ENCODE measurements at places on chromosomes 16 and 17.
A peak's percentile ranks its signal among the peaks of the same experiment; 100 is the strongest.

DNA sequence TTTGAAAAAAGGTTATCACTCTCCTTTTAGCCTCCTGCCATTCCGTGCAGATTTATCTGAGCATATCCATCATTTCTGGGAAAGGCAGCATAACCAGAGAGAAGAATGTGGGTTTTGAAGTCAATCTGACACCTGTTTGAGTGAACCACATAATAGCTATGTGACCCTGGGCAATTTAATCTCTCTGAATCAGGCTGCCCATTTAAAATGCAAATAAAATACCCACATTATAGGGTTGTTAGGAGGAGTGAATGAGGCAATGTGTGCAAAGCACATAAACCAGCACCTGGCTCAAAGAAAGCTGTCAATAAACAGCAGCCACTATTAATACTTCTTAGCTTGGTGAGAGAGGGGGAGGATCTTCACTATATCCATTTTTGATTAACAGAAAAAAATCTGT, 88.0 kb downstream of the CACNG1 start:
- DNase-seq: no peak

GRCh38 chr17:72351884-72352346, 231.1 kb downstream of the SOX9 start:
- no peak for DNase-seq

- peak; percentile 35 for DNase-seq
Measured at GRCh38 chr16:31333686-31334649, 21.0 kb upstream of the ITGAX start.

GRCh38 chr16:22008215-22009059, 526 bp downstream of the MOSMO start:
- peak; percentile 58 for DNase-seq

- no peak for DNase-seq
Measured at GRCh38 chr17:72021417-72022041, 99.3 kb upstream of the SOX9 start.

- no peak for DNase-seq
Measured at GRCh38 chr16:7703672-7704071, 371.0 kb downstream of the RBFOX1 start.

DNA sequence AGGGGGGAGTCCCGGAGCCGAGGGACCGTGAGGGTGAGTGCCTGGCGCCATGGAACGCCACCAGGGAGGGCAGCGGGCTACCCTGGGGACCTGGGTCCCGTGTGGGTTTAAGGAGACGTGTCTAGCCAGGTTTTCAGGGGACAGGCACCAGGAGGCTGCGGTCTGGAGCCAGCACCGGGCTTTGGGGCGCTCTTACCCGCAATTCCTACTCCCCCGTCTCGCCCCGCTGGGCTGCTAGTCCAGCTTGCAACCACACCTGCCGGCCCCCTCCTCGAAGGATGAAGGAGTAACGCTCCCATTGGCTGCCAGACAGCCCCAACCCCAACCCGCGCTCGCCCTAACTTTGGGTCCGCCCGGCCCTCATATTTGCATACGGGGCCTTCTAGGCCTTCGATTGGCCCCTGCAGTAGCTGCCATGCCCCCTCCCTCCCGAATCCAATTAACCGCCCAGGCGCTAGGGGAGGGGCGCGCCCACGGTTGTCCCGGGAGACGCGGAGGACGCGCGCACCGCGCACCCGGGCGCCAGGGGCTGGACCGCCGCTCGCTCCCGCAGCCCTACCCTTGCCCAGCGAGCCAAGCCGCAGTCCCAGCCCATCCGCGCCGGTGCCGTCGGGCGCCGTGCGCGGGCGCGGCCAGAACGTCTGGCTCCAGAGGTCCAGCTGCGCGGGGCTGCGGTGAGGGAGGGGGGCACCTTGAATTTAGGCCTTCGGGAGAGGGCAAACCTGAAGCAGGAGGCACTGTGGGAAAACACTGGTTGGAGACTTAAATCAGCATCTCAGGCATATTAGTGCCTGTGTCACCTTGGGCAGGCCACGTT, at the start of gene TTLL6:
TTLL6 (minus strand) TSS at position 456 of the 817 bp plus-strand sequence; CDS start at position 299, 157 bp downstream.
- peak; percentile 72 for DNase-seq

DNA sequence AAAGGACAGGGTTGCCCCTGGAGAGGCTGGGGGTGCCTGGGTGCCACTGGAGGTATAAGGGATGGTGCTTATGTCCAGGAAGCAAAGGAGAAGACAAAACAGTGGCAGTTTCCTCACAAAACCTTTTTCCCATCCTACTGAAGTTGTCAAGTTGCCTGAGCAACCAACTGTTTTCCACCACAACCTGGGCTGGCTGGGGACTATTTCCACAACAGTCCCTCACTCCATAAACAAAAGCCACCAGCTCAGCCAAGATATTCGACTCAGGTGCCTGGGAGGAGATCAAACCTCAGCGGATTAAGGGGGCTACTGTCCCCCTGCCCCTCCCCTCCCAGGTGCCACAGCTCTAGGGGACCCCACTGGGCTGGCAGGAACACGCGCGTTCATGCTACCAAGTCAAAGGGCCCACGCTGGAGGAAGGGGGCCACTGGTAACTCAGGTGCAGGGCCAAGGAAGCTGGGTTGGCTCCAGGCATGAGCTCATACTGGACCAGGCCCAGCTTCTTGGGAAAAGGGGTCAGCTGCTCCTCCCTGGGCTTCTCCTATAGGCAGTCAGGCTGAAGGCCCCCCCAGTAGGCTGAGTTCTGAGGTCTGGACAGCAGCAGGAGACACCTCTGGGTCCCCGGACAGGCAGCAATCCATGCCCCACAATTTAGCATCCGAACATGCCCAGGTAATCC, 45.7 kb upstream of the MRPS23 start:
- no peak for DNase-seq

DNA sequence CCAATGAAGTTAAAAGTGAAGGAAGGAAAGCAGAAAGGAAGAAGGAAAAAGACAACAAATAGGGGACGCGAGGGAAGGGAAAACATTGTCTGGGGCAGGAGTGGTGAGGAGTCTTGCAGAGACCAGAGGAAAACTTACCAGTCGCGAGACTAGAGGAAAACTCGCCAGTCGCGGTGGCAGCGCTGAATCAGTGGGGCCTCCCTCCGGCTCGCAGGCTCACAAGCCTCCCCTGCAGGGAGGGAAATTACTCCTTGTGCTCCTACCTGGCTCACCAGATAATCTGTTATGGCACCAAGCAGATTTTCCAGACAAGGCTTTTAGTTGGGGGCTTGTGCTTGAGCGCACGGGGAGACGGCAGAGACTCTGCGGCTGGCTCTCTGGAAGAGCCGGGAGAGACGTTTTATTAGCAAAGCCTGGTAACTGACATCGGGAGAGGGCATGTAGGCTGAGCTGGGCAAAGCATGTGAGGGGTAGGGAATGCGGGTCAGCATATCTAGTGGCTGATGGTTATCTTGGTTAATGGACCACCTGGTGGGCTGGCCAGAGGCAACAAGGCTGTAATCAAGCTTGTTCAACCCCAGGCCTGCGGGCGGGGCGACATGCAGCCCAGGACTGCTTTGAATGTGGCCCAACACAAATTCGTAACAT, 37.1 kb downstream of the LCMT1 start:
- DNase-seq: no peak

- no peak for DNase-seq
Measured at GRCh38 chr17:59842901-59843652, 49.7 kb downstream of the TUBD1 start.

DNA sequence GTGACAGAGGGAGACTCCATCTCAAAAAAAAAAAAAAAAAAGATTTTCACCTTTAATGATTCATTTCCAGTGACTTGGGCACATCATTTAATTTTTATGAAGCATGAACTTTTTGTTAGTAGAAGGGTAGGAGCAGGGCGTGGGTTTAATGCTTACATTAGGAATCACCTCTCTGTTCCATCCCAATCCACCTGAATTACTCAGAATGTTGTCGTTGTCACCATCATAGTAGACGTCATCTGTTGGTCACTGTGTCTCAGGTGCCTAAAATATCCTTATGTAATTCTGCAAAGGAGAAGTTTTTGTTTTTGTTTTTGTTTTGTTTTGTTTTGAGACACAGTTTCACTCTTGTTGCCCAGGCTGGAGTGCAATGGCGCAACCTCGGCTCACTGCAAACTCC, 38.3 kb upstream of the TEKT3 start:
- DNase-seq: no peak

DNA sequence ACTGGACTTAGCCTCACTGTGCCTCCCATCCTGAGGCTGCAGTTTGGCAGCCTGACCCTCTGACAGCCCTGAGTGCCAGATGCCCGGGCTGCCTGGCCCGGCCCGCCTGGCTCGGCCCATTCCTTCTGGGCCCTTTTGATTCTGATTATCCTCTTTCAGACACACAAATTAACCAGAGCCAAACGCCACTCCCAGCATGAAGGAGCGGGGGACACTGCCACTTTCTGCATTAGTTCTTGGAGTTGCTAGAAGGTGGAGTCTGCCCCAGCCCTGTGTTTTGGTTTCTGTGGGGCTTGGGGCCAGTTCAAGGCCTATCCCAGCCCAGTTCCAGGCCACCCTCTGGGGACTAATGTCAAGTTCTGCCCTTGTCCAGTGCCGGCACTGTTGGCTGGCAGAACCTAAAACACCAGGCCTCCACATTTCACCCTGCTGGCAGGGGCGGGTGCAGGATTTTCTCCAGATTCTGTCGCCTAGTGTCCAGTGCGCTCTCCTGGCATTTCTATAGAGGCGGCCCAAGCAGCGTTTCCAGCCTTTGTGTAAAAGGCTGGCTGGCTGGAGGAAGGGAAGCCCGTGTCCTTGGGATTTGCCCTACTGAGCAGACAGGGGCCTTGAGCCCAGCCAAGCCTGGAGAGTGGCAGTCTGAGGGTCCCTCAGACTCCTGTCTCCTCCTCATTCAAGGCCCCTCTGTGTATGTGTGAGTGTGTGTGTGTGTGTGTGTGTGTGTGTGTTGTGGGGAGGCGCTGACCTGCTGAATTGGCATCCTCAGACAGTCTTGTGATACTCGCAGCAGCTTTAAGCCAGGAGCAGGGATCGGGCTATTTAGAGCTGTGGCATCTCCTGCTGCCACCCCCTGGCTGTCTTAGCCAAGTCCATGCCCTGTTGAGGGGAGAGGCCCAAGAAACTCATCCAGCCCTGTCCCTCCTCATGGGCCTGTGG, 21.4 kb downstream of the PLCD3 start:
- no peak for DNase-seq

DNA sequence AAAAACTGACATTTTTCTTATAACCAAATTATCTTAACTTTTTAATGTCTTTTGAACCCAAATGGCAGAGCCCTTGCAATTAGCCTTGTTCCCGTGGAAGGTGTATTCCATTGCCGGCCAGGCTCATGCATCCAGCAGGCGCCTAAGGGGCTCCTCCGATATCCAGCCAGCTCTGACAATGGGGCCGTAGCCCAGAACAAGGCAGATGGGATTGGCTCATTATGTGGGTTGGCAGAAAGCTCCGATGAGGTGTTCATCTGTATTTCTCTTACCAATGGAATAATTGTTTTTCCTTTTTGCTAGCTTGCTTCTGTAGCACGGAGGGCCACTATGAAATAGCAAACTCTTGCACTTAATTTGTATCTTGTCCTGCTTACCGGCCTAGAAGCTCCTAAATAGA, 208.2 kb upstream of the CHMP6 start:
- no peak for DNase-seq

GRCh38 chr17:39628655-39629493, 2.1 kb downstream of the PPP1R1B start:
- no peak for DNase-seq

GRCh38 chr17:81222620-81222905, 202 bp downstream of the CEP131 start:
- DNase-seq: no peak

GRCh38 chr17:80847496-80848230, 144.0 kb upstream of the CHMP6 start:
- DNase-seq: no peak

GRCh38 chr16:67661101-67661761, 471 bp downstream of the PARD6A start:
- DNase-seq: no peak

GRCh38 chr16:85909932-85910853, 11.2 kb downstream of the IRF8 start:
- DNase-seq: no peak

- no peak for DNase-seq
Measured at GRCh38 chr16:28891964-28892890, 13.9 kb downstream of the ATP2A1 start.

GRCh38 chr17:4006745-4007211, 42.5 kb upstream of the ATP2A3 start:
- no peak for DNase-seq

- no peak for DNase-seq
Measured at GRCh38 chr17:59167571-59168001, 12.0 kb downstream of the PRR11 start.

GRCh38 chr17:70879401-70879800, 710.1 kb downstream of the KCNJ2 start:
- no peak for DNase-seq

GRCh38 chr16:1145383-1146100, 7.4 kb upstream of the CACNA1H start:
- DNase-seq: no peak

DNA sequence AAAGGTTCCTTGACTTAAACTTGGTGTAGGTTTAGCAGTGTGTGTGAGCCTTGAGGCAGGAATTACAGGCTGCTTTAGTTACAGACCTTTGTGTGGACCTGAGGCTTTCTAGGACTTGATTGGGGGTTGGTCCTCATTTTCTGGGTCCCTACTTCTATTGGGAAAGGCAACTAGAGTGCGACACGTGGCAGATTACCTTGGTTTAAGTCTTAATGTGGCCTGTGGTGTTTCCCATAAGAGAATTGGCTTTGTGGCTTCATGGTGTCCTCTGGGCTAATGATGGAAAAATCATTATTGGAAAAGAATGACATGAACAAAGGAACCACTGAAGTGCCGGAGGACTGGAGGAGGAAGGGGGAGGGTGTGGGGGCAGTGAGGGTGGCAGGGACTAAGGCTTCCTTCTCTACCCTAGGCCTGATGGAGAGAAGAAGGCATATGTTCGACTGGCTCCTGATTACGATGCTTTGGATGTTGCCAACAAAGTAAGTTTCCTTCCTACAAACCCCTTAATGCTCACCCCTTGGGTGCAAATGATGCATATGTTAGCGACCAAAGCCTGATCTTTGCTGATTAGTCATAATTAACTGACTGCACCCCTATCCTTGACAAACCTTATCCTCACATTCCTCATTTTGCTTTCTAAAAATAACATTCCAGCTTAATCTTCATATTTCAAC, 2.7 kb downstream of the TLCD1 start:
- DNase-seq: no peak

DNA sequence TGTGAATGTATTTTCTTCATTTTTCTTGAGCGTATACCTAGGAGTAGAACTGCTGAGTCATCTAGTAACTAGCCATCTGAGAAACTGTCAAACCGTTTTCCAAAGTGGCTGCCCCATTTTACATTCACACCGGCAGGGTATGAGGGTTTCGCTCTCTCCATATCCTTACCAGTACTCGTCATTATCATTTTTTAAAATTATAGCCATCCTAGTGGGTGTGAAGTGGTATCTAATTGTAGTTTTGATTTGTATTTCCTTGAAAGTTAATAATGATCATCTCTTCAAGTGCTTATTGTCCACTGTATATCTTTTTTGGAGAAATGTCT, 6.0 kb downstream of the RNF157 start:
- DNase-seq: peak; percentile 32

DNA sequence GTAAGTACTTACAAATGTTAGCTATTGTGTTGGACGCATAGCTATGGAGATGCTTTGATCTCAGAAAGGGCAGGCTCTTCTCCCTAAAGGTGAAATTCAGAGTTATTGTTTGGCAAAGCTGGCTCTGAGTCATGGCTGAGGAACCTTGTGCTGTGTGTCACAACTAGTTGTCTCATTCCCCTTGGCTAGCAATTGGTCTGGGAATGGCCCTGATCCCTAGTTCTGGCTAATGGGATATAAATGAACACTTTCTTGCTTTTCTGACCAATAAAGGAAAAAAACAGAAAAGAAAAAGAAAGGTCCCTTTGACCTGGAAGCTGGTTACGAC, 210.6 kb downstream of the MAP2K4 start:
- DNase-seq: no peak

Measured in GM19239 (cell line).